PC-3 (cell line): ENCODE measurements at places on chromosomes 13 and 19. TPM values are rescaled to one million over a fixed set of nuclear protein-coding genes. Genes with fewer than 3 reads are reported as not detected.

The SLC17A7 gene
- total RNA-seq: 0.11 TPM in 1 of 2 replicates, not detected in the other

- no peak for DNase-seq
Measured at GRCh38 chr19:47768604-47769003, 9.9 kb upstream of the SELENOW start.

DNA sequence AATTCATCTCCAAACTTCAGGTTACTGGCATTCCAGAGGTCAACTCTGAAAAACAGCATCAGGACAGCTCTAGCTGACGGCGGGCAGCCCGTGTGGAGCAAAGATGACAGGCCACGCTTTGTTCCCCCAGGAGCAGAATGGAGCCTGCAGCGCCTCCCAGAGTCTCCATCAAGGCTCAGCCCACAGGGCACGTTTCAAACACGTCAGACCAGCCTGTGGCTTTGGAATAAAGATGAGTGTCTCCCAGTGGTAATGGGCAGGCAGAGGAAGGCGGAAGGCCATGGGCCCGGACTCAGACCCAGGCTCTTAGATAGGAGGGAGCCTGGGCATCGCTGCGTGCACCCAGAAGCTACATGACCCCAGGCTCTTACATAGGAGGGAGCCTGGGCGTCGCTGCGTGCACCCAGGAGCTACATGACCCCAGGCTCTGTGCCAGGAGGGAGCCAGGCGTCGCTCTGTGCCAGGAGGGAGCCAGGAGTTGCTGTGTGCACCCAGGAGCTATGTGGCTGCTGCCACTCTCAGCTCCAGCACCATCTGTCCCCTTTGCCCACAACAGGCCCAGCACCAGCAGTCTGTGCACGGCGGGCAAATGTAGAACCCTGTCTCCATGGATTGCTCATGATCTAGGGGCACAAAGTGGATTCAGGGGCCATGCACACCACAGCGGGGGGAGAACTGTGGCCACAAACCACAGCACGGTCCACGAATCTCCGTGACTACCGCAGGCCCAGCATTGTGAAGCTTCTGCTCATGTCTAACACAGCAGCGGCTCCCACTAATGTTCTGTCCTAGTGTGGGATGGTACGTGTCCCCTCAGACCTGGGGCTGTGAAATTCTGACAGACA, 47.8 kb upstream of the C13orf46 start:
- no peak for DNase-seq

- no peak for DNase-seq
Measured at GRCh38 chr19:51750400-51751094, 1.1 kb downstream of the FPR1 start.

DNA sequence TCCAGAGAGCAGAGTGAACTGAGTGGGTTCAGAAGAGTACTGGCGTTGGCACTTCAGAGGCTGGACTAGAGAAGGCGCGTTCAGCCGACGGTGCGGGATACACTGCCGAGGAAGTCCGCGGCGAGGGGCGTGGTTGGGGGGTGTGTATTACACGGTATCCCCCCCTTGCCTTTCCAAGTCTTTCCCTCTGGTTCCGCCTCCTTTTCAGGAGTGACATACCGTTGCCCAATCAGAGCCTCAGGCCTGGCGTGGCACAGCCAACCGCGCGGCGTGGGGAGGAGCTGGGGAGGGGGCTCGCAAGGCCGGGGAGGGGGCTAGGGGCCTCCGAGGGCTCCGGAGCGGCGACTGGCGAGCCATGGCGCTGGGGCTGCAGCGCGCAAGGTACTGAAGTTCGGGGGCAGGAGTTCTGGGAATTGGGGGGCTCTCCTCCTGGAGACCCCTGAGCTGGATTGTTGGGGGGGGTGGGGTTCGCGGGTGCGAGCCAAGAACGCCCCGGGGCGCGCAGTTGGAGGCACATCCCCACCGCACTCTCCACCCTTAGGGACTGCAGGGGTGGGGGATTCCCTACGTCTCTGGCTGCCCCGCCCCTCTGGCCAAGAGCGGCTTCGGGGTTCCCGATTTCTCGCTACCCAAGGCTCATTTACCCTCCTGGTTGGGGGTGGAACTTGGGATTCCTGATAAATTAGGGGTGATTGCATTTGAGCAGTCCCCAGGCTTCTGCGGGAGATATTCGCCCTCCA, at the start of gene HIF3A:
TSS of gene HIF3A (plus strand) at position 321 of the 740 bp plus-strand sequence. CDS start at position 356, 35 bp downstream.
- DNase-seq: no peak
